ENCODE measurements at places on chromosomes 7 and 10.

GRCh38 chr10:101071885-101072433 is 10.2 kb downstream of the KAZALD1 start:
- DNase-seq = no peak

DNA sequence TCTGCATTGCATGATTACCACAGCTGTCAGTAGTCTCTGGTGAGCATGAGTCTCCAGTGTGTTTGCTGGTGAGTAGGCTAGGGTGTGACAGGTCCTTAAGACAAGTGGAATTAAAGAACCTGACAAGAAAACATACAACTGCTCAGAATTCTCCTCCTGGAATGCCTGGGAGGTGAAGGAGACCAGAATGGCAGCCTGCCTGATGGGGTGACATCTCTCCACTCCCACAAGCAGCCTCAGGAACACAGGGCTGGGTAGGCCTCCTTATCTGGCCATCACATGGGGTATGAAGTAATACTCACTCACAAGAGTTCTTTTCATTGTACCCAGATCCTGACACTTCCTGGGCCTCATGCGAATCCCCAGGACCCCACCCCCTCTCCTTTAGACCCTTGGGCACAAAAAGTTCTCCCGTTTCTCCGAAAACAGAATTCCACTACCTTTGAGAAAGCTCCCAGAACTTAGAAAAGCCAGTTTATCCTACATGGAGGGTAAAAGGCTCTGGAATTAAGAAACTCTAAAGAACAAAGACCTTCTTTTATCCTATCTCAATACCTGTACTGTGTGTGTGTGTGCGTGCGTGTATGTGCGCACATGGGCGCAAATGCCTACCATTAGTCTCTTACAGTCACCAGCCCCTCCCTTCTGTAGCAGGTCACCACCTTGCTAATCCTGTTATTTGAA is 33.4 kb upstream of the C1GALT1 start:
- no peak for DNase-seq

DNA sequence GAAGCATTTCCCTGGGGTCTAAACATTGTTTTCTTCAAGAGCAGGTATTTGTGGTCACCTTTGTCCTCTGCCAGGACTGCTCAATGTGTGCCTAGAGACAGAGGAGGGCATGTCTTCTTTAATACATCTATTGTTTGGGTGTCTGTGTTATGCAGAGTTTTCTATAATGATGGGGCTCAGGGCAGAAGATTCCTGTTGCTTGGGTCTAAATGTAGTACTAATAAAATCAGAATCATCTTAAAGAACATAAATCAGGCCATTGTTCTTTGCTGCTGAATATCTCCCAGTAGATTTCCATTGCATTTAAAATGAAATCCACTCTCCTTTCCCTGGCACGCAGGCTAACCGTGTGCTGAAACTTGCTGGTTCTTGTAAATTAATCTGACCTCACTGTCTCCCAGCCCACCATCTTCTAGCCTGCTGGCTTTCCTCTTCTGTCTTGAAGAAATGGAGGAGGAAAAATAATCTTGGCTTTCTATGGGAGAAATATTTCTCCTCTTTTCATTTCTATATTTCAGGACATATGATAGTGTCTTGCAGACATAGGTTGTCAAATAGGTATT is 1396.8 kb downstream of the GATA3 start:
- no peak for DNase-seq

DNA sequence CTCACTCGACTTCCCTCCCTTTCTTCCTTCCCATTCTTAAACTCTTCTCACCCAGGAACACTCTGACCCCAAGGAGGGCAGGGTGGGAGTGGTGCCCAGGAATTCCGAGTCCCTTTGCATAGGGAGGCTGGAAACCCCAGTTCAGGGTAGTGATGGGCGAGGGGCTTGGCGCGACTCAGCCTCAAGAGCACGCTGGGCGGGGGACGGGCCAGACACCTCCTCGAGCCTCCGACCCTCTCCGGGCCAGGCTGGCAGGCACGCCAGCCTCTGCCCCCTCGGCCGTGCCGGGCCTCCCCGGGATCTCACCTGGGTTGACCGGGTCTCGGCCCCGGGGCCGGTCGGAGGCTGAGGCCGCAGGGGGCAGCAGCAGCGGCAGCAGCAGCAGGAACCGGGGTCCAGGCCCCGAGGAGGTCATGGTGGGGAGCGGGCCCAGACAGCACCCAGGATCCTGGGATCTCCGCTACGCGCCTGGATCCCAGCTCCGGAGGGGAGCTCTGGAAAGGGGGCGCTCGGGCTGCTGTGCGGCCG is 457 bp downstream of the PLOD3 start:
- no peak for DNase-seq

- DNase-seq = no peak
Measured at GRCh38 chr7:65927489-65928448, 54.2 kb downstream of the GUSB start.

GRCh38 chr7:91894781-91895480 is 14.4 kb upstream of the MTERF1 start:
- no peak for DNase-seq

DNA sequence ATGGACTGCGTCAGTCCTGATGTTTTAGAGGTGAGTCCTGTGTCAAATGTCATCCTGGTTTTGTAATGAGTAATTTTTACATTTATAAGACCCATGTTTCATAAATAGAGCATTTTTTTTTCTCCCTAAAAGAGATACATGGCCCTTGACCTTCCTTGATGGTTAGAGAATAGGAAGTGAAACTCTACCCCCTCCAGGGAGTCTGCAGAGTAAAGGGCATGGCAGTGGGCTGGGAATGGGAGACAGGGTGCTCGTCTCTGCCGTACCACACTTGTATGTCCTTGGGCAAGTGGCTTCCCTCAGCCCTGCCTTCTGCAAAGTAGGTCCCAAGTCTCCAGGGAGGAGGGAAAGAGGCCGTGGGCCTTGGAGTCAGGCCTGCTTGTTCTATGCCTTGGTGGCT is 63.9 kb downstream of the WDFY4 start:
- DNase-seq = no peak

DNA sequence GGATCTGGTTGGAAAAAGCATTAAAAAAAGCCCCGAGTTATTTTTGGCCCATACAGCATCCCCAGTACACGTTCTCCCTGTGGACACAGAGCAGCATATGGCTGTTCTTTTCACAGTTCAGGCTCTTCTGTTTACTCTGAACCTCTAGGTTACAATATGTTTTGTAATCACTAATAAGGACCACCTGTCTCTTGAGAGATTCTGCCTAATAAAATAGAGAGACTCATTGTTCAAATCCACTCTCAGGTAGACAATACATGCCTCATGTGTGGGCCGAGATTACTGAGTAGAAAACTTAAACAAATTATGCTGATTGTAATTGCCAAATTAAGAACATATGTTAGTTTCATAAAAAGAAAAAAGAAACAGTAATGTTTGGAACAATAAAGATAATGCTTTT is 647.7 kb downstream of the GRM8 start:
- DNase-seq = no peak

- DNase-seq = no peak
Measured at GRCh38 chr7:28782362-28782761, 175.8 kb downstream of the TRIL start.

DNA sequence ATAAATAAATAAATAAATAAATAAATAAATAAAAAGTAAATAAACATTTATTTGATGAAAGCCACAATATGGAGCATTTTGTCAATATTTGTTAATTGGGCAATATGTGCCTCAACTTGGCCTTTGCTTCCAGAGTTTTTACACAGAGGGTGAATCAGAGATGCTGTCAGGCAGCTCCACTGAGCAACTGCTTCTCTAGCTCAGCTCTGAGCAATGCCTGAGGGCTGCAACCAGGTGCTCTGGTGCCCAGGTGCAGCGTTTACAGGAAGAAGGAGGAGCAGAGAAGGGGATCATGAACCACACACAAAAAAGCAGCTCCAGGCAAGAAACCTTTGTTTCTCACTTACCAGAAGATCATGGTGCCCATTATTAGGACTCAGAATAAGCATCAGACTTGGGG is 876.2 kb upstream of the AUTS2 start:
- DNase-seq = no peak

DNA sequence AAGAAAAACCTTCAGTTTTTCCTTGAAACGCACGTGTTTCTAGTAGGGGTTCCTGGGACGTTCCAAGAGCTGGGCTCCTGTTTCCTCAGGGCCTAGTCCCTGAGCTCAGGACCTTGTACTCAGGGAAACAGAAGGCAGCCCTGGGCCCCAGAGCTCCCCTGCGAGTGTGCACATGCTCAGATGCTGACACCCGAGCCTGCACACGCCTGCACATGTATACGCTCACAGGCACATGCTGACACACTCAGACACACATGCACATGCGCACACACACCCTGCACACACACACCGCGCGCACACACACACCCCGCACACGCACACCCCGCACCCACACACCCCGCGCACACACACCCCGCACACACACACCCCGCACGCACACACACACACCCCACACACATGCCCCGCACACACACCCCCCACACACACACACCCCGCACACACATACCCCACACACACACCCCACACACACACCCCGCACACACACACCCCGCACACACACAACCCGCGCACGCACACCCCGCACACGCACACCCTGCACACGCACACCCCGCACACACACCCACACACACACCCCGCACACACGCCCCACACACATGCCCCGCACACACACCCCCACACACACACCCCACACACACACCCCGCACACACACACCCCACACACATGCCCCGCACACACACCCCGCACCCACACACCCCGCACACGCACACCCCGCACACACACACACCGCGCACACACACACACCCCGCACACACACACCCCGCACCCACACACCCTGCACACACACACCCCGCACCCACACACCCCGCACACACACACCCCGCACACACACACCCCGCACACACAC is 52.2 kb downstream of the CALML3 start:
- DNase-seq = no peak

DNA sequence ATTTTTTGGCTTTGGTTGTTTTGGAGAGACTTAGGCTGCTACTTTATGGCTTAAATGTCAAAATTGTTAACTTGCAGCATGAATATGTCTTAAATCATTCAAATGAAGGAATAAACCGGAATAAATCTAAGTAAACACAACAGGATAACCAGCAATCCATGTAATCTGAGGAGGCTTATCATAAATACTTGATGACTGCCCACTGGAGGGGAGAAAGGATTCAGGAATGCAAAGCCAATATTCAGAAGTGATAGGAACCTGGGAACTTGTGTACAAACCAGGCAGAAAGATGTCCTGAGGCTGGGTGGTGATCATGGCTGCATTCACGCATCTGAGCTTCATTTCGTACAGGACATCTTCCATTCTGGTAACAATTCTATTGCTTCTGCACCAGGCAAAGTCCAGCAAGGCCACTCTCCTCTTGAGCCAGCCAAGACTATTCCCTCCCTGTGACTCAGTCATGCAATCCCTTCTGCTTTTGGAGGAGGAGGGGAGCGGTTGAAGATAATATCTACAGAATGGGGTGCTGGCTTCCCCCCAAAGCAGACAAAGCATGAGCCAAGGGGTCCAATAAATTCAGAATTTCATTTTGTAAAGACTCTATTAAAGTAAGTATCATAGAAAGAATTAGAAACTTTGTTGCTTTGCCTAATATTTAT is 374.5 kb downstream of the PHTF2 start:
- no peak for DNase-seq

GRCh38 chr7:11415101-11415500 is 416.9 kb downstream of the THSD7A start:
- no peak for DNase-seq

DNA sequence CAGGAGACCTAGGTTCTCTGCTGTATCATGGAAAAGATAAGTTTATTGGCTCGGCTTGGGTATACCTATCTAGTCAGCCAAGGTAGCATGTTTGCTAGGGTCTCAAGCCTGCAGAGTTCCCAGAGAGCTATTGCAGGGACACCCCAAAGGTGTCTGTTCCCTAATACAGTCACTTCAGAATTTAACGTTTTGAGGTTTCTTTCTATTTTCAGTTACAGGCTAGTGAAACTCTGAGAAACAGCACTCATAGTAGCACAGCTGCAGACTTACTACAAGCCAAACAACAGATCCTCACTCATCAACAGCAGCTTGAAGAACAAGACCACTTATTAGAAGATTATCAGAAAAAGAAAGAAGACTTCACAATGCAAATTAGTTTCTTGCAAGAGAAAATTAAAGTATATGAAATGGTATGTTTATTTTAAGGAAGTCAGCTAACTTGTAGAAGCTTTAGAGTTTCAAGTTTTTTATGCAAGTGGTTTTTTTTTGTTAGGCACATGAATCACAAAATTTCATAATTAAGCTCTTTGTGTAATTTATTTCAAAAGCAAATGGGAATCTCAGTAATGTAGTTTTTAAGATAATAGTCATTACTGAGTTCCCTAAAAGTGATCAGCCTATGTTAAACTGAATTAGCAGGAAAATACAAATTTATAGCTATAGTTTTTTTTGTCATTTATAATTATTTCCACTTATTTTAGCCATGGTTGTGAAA is 54.9 kb downstream of the AKAP9 start:
- DNase-seq = no peak

GRCh38 chr10:62978482-62978881 is 154.6 kb upstream of the NRBF2 start:
- peak; percentile 60 for DNase-seq

DNA sequence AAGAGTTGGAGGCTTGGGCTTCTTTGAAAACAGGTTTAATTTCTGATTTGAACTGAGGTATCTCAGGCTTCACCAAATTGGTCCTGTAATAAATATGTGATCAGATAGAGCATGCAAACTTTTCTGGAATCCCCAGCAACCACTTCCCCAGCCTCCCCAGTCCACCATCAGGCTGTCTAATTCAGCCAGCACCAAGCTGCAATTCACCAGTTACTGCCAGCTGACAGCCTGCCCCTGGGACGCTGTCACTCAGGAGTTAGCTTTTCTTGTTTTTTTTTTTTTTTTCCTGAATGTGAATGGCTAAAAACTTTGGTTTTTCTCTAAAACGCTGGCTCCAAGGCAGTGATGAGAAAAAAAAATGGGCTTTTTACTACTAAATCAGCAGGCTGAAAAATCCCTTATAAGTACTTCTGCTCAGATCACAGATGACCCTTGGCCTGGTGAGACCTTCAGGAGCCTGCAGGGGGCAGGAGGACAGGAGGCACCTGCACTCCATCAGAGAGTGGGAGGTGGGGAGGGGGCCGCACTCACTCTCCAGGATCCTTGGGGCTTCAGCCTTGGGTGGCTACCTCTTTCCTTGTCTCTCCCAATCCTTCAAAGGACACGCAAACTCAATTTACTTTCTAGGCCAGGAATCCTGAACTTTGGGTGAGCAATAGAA is 349.4 kb downstream of the GATA3 start:
- no peak for DNase-seq

DNA sequence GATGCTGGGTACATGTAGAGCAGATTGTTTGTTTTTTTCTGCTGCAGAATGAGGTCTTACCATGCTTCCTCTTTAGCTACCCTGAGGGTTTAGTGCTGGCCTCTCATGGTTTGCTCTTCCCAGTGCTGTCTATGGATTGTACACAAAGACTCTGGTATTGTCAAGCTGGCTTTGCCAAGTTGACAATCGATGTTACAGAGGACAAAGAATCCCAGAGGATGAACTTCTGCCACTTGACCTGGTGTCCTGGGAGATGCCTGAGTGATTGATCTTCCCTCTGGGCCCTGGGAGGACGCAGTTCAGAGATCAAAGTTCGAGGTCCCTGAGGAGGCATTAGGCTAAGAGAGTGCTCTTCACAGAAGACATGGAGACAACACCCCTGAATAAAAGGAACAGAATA is 865.4 kb downstream of the CCSER2 start:
- DNase-seq = no peak

GRCh38 chr10:49117376-49118070 is 2.2 kb upstream of the VSTM4 start:
- DNase-seq = no peak

All from fibroblast of skin of right quadriceps (primary cell).